ENCODE measurements at places on chromosomes 11 and 22.

DNA sequence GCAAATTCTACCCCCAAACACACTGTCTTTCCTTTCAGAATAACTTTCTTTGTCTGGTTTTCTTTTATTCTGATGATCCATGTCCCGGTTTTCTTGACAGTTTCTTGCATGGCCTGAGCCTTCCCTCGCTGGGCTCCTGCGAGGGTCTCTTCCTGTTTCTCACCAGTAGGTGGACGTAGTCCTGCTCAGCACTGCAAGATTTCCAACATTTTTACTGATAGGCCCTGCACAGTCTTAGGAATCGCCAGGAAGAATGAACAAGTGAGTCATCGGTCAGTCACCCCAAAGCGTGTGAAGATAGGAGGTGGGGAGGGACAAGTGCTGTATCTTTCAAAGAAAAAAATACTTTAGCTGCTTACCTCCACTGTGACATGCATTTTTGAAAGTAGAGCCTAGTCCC is 16.9 kb upstream of the KIRREL3 start:
- DNase-seq: no peak

GRCh38 chr22:30754971-30755758 is 60.5 kb downstream of the OSBP2 start:
- peak; percentile 70 for DNase-seq

DNA sequence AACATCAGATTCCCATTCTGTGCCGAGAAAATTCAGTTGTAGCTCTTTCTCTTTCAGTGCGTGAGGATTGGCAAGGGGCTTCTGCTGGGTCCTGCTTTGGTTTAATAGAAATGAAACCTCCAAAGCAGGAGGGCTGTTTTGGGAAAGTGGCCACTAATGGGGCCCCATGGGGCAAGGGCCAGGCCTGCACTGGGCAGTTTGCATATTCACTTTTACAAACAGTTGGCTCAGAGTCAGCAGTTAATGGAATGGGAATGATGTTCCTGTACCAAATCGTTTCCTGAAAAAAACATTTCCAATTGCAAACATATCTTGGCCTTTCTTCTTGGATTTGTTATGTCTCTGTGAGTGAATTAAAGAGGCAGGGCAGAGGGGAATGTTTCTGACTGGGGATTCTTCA is 92.1 kb downstream of the PARVA start:
- DNase-seq: no peak

GRCh38 chr22:50014053-50014501 is 1.5 kb upstream of the IL17REL start:
- DNase-seq: peak; percentile 6

DNA sequence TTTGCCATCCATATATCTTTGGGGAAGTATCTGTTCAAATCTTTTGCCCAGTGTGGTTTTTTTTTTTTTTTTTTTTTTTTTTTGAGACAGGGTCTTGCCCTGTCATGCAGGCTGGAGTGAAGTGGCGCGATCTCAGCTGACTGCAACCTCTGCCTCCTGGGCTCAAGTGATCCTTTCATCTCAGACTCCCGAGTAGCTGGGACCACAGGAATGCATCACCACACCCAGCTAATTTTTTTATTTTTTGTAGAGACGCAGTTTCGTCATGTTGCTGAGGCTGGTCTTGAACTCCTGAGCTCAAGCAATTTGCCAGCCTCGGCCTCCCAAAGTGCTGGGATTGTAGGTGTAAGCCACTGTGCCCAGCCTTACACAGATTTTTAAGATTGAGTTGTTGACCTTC is 4.8 kb upstream of the FAM118A start:
- no peak for DNase-seq

DNA sequence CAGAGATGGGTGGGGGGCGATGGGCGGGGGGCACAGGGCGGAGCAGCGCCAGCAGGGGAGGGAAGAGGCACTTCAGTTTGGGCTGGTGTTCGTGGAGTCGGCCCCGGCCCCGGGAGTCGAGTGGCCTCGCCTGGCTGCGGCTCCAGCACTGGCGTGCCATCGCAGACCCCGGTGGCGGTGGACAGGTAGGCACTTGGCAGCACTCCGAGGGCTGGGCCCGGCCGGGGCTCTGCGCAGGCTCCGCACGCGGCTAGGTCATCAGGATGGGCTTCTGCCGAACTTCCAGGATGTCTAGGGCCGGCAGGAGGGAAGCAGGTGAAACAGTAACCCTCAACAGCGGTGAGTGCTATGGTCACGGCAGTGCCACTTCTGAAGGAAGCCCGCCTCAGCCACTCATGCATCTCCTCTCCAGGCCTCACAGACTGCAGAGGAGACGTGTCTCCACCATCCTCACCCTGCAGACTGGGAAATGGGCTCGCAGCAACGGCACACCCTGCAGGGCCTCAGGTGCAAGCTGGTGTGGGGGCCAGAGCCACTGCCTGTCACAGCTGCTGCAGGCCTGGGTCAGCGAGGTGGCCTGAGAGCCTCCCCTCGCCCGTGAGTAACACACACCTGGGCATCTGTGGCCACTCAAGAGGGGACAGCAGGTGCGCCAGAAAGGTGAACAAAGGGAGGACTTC is 33.3 kb downstream of the NUP50 start:
- no peak for DNase-seq

DNA sequence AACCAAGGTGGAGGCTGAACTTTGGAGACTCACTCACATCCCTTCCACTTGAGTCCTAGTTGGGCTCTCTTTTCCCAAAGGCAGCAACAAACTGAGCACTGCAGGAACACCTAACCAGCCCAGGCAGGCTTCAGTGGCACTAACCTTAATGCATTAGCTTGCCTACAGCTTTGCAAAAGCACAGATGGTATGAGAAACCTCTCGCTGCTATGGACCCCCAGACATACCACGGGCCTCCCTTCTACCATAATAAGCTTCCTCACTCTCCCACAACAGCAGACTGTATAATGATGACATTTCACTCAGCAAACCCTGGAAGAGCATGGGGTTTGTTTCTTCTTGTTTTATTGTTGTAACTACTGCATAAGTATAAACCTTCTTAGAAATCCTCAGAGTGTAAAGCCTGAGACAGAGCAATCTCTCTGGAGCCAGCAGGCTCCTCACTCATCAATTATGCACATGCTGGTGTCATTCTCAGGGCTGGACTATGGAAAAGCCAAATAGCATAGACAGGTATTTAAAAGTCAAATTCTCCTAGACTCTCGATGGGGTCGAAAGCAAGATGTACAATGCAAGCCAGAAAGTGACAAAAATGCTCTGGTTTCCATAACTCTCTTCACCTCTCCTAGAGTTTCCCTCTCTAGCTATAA is 167.6 kb downstream of the NXPE2 start:
- DNase-seq: no peak

Data from transverse colon (tissue), 4 donors.